ENCODE measurements at places on chromosomes 12 and 14.

- no peak for DNase-seq
Observed at GRCh38 chr12:11624116-11624515, 25.4 kb upstream of the ETV6 start.

GRCh38 chr14:50106178-50106577 is 10.2 kb downstream of the VCPKMT start:
- DNase-seq, result no peak

GRCh38 chr14:67004521-67004920 is 184.7 kb upstream of the GARIN2 start:
- DNase-seq, result no peak

DNA sequence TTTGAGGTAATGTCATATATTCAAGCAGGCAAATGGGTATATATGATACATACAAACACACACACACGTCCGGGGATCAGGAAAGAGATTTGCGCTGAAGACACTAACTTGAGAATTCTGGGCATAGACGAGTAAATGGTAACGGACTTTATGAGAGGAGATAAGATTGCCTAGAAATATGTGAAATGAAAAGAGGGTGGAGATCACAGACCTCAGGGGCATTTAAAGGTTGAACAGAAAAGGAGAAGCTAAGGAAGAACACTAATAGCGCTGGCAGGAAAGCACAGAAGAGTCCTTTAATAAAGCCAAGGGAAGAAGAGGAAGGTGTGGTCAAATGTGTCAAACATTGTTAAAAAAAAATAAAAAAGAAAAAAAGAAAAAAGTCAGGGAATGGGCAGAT is 13.1 kb downstream of the CRY1 start:
- no peak for DNase-seq

DNA sequence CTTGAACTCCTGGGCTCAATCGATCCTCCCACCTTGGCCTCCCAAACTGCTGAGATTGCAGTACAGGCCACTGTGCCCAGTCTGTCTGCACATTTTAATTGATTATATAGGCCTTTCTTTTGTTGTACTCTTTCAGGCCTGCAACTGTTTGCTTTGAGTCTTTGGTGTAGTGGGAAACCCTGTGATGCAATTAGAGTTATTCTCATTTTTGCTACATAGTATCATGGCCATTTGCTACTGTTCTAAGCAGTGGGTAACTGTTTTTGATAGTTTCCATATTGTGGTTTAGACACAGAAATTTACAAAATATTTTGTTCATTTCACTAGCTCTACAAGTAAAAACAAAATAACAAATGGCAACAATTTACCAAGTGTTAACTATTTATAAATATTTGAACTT is 6.3 kb upstream of the TUBA1B start:
- DNase-seq, result no peak

DNA sequence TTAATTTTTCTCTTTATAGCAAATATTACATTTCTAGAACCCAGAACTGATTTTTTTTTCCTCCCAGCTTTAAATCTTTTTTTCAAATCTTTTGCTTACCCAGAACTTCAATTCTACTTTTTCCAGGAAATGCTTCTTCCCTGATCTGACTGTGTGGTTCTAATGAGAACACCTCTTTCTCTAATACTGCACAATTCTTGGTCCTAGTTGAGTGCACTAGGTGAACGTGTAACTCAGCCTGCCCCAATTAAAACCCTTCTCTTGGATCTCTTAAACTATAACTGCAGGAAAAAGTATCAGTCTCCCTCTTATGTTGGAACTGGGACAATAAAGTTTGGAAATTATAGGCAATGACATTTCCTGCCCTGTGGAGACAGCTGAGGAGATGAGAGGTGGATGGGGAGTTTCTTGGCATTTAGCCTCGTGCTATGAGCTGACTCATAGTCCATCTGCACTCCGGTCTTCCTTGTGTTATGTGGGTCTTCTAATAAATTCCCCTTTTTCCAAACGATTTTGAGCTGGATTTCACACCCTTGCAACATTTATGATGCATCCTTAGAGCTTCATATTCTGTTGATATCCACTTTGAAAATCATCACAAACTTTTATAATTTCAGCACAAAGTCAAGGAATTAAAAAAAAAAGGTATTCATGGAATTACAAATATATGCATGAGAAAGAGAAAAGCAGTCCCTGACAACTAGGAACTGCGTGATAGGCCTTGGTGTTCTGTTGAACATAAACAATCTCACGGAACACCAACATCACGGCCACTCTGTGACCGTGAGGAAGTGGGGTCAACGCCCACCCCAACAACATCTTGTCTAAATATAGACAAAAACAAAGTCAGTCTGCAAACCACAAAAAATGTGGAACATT is 52.4 kb downstream of the BRMS1L start:
- peak; percentile 71 for DNase-seq

- no peak for DNase-seq
Observed at GRCh38 chr14:97718886-97719442, 921.8 kb downstream of the VRK1 start.

DNA sequence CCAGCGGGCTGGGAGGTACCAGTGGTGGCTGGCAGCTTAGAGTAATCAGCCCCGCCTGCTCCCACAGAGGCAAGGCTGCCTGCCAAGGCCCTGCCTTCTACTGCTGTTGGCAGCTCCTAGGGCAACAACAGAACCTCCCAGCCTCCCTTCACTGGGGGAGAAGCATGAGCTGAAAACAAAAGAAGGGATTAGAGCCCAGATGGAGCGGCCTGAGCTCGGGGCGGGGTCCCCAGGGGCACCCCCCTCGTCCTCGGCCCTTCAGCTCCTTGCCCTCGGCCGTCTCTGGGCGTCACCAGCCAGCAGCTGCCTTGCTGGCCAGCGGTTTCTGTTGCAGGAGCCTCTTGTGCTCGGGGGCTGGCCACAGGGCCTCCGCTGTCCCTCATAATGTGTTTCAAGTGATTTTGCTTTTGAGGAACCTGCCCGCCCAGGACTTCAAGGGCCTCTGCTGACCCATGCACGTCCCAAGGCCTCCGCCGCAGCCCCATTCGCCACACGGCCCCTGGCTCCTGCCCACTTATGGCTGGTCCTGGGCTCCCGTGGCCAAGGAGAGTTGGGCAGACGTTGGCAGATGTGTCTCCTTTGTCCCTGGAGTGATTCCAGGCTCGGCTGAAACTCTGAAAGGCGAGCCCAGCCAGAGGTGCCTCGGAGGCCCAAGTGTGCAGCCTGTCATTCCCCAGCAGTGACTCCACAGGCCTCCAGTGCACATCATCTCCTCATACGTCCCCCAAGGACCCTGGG is 49.7 kb downstream of the PSMA6 start:
- DNase-seq, result peak; percentile 98

- DNase-seq, result no peak
Observed at GRCh38 chr12:101455685-101456084, 19.5 kb upstream of the SPIC start.

DNA sequence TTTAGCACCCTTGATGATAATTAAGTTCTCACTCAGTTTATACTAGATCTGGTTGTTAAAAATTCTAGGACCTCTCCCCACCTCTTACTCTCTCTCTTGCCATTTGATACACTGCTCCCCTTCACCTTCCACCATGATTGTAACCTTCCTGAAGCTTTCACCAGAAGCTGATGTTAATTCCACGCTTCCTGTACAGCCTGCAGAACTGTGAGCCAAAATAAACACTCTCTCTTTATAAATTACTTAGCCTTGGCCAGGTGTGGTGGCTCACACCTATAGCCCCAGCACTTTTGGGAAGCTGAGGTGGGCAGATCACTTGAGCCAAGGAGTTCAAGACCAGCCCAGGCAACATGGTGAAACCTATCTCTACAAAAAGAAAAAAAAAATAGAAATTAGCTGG is 11.1 kb upstream of the HECTD4 start:
- DNase-seq, result no peak

DNA sequence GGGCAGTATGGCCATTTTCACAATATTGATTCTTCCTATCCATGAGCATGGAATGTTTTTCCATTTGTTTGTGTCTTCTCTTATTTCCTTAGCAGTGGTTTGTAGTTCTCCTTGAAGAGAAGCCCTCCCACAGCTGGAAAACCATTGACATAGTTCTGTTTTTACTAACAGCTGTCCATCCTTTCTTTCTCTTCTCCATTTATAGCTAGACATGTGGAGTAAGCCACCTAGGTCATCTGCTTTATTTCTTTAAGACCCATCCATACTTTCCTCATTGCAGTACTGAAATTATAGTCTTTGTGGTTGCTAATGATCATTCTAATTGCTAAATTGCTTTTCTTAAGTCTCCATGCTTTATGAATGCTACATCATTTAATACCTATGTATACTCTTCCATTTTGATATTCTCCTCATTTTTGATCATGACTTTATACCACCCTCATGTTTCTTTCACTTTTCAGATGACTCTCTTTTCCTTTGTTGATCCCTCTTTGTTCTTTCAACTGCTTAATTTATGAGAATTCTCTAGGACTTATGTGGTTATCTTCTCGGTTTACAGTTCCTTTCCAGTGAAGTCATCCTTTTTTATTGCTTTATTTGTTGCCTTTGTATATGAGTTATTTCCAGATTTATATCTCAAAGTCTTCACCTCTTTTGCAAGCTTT is 114.2 kb downstream of the PCNX1 start:
- DNase-seq, result no peak

- DNase-seq, result no peak
Observed at GRCh38 chr14:89720741-89721729, 233.5 kb downstream of the EFCAB11 start.

GRCh38 chr14:34711796-34712712 is 2.3 kb downstream of the CFL2 start:
- no peak for DNase-seq

DNA sequence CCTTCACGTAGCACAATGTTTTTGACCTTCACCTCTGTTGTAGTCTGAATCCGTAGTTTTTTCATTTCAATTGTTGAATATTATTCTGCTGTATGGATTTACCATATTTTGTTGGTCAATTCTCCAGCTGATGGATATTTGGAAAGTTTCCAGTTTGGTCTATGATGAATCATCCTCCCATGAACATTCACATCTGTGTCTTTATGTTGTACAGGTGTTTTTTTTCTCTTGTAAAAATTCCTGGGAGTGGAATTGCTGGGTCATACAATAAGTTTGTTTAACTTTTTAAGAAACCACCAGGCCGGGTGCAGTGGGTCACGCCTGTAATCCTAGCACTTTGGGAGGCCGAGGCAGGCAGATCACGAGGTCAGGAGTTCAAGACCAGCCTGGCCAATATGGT is 36.7 kb upstream of the GNG2 start:
- no peak for DNase-seq

DNA sequence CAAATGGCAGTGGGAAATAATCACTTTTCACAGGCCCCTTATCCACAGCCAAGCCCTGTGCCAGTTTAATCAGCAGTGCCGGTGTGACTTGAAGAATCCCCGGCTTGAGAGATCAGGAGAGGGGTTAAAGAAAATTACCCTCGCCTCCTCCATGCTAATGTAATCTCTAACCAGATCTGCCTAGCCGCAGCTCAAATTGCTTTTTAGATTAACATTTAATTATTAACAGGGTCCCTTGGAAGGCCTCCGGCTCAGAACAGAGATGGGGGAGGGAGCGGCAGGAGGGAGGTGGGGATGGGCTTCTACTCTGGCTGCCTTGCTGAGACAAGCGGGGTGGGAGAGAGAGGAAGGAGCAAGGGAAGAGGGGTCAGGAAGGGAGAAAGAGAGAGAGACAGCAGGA is 24.0 kb downstream of the FAM222A start:
- DNase-seq, result no peak

- no peak for DNase-seq
Observed at GRCh38 chr14:78007160-78007559, 163.0 kb upstream of the NRXN3 start.

DNA sequence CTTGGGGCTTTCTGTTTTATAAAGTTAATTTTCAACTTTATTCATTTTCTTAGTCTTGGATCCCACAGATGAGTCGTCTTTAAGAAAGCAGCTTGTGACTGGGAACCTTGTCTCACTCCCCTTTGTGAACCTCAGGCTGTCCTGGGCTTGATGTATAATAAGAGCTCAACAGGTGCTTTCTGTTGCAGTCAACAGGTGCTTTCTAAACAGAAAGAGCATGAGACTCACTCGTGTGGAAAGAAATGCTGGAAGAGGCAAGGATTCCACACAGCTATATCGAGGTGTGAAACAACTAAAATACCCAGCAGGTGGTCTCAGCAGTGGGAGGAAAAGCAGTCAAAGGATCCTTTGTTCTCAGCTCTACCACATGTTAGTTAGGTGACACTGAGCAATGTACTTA is 398.9 kb downstream of the EGLN3 start:
- DNase-seq, result no peak

- DNase-seq, result no peak
Observed at GRCh38 chr12:122086116-122086515, 7.6 kb downstream of the MLXIP start.

DNA sequence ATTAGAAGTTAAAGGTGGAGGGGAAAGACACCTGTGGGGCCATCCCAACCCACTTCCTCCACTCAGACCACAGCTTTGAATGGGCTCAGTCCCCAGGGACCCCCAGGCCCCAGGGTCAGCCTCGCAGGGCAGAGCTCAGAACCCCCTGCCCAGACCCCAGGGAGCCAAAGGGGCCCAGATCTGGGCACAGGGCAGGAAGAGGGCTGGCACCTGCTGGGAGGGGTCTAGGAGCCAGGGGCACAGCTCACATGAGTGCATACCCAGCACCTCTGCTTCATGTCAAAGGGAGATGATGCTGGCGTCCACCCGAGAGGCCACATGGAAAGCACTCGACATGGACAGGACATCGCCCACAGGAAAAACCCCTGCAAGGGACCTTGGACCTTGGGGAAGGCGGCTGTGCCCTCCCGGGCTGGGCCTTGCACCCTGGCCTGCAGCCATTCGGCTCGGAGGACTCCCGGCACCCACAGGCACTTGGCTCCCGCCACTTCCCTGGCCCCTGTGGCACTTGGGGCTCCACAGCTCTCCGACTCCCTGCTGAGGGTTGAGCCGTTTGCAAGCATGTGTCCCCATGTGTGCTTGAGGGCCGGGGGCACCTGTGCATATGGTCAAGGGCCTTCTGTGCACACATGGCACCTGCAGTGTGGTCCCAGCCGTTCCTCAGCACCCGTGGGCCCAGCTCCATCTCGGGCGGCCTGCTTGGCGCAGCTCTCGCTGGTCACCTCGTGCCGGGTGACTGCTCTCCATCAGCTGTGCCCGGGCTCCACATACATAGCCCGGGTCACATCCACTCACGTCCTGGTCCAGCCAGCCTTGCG is 7.8 kb upstream of the AMN start:
- no peak for DNase-seq

GRCh38 chr12:99019798-99020197 is 374.7 kb downstream of the APAF1 start:
- DNase-seq, result no peak

GRCh38 chr12:72201457-72201856 is 70.7 kb upstream of the TRHDE start:
- no peak for DNase-seq

GRCh38 chr12:1911598-1912575 is 6.6 kb downstream of the CACNA2D4 start:
- peak; percentile 10 for DNase-seq
